NCI-H446 treated with DMSO at 0.1 percent for 48 hours (cell line): ENCODE measurements at places on chromosomes 12 and 14.

DNA sequence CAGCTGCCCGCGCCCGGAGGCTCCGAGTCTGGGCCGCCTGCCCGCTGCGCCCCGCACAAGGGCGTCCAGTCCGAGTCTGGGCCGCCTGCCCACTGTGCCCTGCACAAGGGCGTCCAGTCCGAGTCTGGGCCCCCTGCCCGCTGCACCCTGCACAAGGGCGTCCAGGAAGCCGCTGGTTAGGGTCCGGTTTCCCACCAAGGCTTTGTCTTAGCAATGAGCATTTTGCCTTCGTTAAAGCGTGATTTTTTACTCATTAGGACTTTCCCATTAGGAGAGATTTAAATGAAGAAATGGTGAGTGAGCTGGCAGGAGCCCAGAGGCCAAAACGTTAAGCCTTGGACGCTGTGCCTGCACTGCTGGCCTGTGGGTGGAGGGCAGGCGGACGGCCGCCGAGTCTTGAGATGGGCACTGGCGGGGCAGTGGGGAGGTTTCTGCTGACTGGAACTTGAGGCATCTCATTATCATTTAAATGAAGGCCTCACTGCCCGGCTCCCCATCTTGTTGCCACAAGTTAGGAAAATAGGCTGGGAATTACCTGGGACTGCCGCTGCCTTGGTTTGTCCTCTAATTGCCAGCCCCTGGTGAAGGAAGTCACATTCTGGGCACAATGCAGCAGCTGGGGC, 36.0 kb downstream of the FBRSL1 start:
- no peak for DNase-seq

DNA sequence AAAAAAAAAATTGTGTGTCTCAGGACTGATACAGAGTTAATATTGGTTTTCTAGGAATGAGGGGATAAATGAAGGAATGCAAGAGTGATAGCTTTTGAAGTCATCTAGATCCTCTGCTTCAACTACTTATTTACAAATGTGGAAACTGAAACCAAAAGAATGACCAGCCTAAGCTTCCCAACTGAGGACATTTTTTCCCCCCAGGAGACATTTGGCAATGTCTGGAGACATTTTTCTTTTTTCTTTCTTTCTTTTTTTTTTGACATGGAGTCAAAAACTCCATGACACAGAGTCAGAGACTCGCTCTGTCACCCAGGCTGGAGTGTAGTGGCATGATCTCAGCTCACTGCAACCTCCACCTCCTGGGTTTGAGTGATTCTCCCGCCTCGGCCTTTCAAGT, 15.3 kb downstream of the DLK1 start:
- no peak for DNase-seq

DNA sequence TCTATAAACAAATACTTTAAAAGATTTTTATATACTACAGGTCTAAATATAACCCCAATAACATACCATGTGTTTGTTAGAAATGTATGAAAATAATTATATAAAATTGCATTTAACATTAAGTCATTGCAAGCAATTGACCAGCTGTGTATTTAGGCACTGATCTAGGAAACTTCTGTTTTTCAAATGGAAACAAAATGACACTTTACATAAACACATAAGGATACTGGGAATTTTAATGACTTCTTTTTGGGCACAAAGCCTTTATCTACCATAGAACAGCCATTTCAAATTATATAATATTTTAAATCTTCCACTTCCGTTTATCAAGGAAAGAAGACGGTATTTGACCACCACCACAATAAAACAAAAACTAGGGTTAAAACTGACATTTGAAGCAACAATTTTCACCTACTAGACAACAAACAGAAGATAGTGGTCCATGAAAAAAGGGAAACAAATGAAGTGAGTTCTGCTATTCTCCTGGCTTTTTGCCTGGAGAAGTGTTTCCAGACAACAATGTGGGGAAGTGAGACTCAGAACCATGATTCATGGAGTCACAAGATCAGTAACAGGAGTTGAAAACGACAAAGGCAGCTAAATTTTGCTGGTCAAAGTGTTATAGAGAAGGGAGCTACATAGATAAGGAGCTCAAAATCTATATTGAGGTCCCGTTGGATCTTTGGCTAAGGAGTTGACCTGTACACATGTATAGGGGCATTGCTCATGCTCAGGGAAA, 475.1 kb downstream of the TRHDE start:
- no peak for DNase-seq

- no peak for DNase-seq
These were observed 40.8 kb upstream of the EPS8 start for GRCh38 chr12:15829949-15830348.

- DNase-seq, result no peak
These were observed 13.4 kb upstream of the OAS2 start for GRCh38 chr12:112964915-112965314.

GRCh38 chr14:91817566-91818325, 49.6 kb downstream of the TC2N start:
- no peak for DNase-seq

DNA sequence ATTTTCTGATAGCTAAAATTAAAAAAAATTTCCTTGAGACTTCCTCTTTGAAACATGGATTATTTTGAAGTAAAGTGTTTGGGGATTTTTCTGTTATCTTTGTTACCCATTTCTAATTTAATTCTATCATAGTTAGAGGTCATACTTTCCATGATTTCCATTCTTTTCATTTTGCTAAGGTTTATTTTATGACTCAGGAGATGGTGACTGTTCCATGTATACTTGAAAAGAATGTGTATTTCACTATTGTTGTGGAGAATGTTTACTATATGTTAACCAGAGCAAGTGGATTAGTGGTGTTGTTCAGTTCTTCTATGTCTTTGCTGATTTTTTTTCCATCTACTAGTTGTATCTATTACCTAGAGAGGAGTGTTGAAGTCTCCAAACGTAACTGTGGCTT, 250.5 kb upstream of the PELI2 start:
- DNase-seq, result no peak

DNA sequence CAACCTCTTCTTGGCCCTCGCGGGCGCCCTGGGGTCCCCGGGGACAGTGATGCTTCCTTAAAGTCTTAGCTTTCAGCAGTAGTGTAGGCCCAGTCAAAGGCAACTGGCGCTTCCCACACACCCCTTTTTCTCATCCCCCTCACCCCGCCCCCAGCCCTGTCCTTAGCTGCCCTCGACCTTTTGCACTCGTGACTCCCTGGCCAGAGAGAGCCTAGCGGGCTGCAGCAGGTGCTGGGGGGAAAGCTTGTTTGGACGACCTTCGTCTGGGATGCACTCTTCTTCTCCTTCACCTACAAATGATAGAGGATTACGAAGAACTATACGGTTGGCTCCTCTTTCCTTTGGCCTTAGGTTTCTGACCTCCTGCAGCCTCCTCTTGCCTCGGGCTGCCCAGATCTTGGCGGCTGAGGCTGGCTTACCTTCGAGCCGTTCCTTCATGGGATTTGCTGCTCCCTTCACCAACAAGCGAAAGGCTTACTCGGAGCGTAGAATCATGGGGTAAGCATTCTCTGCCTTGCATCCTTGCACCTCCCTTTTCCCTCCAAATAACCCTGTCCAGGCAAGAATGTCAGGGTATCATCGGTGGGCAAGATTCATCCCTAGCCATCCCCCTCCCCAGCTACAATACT, 815 bp downstream of the COQ10A start:
- DNase-seq, result no peak

DNA sequence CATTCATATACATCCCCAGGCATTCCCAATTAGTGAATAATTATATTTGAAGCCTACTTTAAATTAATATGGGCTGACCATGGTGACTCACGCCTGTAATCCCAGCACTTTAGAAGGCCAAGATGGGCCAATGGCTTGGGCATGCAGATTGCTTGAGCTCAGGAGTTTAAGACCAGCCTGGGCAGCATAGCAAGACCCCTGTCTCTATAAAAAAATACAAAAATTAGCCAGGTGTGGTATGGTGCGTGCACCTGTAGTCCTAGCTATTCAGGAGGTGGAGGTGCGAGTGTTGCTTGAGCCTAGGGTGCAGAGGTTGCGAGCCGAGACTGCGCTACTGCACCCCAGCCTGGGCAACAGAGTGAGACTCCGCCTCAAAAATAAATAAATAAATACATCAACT, 7.6 kb upstream of the ARID2 start:
- no peak for DNase-seq

DNA sequence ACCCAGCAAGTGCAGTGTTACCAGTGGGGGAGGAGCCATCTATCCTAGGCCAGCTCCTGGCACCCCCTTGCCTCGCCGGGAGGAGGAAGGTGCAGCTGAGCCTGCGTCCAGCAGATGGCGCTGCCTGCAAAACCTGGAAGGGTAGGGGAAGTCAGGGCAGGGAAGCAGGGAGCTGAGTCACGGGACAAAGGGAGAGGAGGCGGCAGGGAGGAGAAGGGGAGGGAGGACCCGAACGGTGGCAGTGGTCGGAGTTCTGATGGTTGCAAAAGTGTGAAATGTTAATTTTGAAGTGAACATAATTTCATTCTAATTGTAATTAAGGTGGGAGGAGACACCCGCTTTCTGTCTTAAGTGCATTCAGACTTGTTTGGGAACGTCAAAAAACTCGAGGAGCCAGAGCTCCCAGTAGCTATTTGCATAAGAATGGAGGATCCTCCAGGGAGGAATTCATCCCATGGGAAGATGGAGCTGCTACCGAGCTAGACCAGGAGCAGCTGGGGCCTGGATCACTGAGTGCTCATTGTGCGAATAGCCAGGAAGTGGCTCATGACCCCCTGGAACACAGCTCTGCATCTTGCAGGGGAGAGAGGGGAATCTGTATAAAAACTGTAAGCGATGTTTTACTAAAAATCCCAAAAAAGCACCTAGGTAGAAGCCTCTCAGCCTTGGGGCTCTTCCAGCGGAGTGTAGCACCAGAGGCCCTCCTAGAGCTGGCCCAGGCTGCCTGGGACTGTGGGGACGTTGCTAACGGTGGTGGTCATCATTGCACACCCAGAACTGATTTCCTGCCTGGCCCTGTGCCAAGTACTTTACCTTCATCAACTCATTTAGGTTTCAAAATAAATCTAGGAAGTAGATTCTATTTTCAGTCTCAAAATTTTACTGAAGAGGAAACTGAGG, 59.5 kb downstream of the EMP1 start:
- DNase-seq, result peak; percentile 82

DNA sequence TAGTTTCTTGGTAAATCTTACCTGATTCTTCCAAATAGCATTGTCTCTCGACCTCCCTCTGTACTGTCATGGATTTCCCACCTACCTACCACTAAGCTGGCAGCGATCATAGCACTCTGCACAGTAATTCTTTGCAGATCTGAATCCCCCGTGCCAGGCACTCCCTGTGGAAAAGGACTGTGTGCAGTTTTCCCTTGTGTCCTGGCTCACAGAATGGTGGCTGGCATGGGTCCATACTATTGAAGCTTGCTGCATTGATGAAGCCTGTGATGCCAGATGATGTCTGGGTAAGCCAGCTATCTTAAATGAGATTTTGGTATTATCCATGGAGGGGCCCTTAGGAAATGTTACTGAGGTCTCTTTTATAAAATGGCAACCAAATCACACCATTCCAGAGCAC, 135.7 kb downstream of the RPAP3 start:
- DNase-seq, result no peak

DNA sequence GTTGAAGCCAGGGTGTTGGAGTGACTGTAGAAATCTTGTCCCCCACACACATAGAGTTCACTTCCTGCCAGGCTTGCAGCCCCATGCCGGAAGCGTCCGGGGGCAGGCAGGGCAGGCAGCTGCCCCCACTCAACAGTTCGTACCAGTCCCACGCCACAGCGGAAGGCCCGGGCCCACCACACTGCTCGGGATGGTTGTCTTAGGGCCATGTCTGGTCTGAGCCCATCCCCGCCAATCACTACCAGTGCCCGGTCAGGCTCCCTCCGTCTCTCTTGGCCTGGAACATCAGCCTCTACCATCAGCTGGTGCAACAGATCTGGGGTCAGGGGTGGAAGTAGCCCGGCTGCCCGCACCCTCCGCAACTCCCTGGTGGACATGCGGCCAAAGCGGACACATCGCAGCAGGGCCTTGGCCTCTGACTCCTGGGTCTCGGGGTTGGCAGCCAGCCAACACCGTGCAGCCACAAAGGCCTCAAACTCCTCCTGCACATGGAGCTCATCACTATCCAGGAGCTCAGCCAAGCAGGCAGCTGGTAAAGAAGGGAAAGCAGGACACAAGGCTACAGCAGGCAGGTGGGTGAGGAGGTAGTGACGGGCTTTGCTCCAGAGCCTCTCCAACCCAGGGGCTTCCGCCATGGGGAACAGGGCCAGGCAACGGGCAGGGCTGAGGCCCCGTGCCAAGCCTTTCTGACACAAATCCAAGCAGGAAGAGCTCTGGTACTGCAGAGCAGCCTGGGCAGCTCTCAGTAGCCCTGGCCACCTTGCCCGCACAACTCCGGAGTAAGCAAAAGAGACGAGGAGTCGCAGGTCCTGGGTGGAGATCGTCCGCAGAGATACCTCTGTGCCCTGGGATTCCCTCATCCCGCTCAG, 5.9 kb downstream of the KLHL33 start:
- peak; percentile 71 for DNase-seq

DNA sequence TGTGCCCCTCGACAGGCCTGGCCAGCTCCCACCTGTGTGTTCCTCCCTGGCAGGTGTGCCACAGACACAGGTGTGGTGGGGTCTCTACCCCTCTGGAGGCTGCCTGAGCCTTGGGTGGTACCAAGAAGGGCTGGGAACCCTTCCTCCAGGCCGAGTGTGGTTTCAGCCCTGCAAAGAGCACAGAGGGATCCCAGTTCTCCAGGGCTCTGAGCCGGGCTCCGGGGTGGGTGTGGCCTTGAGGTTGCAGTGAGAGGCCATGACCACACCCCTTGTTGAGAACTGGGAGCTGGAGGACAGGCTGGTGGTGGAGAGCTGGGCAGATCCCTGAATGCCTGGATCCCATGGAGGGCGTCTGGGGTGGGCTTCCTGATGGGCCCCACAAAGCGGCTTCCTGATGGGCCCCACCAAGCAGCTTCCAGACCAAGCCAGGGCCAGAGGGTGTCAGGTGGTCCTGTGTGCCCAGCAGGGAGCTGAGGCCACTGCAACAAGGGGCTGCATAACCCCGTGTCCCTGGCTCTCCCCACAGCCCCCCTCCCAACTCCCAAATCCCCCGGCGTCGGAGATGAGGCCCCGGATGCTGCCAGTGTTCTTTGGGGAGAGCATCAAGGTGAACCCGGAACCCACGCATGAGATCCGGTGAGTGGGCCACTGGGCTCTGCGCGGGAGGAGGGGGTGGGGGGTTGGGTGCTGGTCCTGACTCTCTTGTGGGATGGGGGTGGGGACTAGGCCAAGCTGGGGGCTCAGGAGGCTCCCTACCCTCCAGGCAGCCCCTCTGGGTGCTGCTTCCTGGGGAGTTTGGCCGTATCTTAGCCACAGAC, 16.6 kb downstream of the RFLNA start:
- DNase-seq, result no peak

GRCh38 chr12:104782296-104782695, 175.8 kb downstream of the SLC41A2 start:
- DNase-seq, result no peak

DNA sequence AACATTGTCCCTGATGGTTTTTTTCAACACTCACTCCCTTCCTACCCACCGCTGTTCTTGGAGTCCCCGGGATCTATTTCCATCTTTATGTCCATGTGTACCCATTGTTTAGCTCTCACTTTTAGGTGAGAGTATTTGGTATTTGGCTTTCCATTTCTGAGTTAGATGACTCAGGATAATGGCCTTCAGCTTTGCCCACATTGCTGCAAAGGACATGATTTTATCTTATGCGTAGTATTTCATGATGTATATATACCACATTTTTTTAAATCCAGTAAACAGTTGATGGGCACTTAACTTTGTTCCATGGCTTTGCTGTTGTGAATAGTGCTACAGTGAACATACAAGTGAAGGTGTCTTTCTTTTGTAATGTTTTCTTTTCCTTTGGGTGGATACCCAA, 123.5 kb upstream of the KITLG start:
- no peak for DNase-seq
